NCI-H2029 treated with DMSO at 0.1 percent for 48 hours (cell line): ENCODE measurements at places on chromosomes 4 and X.

GRCh38 chr4:75172551-75172950 lies 239.6 kb downstream of the PARM1 start:
- no peak for DNase-seq

- DNase-seq = no peak
Observed at GRCh38 chr4:124997991-124998390, 285.5 kb upstream of the ANKRD50 start.

DNA sequence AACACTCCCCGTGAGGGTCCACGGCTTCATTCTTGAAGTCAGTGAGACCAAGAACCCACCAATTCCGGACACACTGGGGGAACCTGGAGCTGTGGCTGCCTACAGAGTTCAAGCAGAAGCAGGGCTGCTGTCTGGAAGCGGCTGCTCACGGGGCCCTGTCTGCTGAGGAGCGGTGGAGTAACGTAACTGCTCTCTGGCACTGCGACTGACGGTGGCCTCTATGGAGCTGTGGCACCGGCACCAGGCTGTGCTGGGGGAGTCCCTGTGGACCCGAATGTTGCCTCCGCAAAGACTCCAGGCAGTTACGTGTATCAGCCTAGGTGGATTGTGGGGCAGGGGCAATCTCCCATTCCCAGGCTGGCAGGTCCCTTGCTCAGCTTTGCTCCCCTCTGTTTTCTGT lies 703.3 kb upstream of the FRG1 start:
- DNase-seq = no peak

DNA sequence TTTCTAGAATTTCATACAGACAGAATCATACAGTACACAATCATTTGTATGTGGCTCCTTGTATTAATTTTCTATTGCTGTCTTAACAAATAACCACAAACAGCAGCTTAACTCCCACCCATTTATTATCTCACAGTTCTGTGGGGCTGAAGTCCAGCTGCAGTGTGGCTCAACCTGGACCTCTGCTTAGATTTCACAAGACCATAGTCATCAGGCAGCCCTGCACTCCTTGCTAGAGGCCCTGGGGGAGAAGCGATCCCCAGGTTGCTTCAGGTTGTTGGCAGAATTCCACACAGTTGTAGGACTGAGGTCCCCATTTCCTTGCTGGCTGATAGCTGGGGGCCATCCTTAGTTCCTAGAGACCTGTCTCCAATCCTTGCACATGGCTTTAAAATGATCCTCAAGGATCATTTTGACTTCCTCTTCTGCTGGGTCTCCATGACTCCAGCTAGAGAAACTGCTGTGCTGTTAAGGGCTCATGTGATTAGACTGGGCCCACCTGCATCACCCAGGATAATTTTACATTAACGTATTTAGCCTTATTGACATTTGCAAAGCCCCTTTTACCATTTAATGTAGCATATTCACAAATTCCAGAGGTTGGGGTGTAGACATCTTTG lies 60.9 kb upstream of the SMAD1 start:
- DNase-seq = no peak

- DNase-seq = no peak
Observed at GRCh38 chr4:152399246-152399645, 136.6 kb downstream of the FBXW7 start.

DNA sequence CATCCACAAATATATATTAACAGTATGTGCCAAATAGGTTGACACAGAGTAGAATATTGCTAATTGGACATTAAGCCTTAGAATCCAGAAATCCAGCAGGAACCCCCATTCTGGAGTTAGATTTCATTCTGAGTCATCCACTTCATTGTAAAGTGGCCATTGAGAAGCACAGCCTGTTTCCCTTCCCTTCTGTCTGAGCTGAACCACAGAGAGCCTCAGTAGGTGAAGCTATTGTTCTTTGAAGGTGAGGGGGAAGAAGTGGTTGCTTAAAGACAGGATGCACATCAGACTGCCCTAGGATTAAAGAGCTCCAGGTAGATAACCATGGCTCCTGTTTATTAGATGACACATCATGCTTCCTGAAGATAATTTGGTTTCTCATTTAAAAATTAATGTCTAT lies 30.6 kb upstream of the MCF2 start:
- peak; percentile 81 for DNase-seq

GRCh38 chr4:183360161-183360919 lies 38.1 kb upstream of the CLDN24 start:
- DNase-seq = no peak

DNA sequence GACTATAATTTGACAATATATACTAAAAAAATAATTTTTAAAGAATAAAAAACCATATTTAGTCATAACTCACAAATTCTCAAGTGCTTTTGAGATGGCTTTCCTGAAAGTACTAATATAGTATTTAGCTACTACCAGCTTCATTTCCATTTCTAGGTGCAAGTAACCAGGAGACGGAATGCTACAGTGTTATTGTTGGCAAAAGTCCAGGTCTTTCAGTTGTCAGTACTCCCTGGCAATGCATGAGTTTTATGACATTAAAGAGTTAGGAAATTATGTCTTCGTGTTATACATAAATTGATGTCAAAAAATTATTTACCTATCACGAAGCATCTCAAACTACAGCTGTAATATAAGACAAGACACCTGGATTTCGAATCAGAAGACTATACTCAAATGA lies 45.0 kb downstream of the TMEM47 start:
- DNase-seq = no peak

DNA sequence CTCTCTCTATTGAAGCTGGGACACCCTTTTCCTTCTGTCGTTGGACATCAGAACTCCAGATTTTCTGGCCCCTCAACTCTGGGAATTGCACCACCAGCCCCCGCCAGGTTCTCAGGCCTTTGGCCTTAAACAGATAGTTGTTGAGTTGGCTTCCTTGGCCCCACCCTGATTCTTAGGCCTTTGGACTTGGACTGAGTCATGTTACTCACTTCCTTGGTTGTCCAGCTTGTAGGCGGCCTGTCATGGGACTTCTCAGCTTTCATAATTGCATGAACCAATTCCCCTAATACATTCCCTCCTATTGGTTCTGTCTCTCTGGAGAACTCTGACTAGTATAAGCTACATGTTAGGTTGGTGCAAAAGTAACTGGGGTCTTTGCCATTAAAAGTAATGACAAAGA lies 195.7 kb downstream of the GPAT3 start:
- DNase-seq = no peak

GRCh38 chr4:25058796-25059195 lies 28.1 kb upstream of the LGI2 start:
- no peak for DNase-seq

- DNase-seq = no peak
Observed at GRCh38 chr4:159308566-159309340, 205.9 kb downstream of the RAPGEF2 start.

DNA sequence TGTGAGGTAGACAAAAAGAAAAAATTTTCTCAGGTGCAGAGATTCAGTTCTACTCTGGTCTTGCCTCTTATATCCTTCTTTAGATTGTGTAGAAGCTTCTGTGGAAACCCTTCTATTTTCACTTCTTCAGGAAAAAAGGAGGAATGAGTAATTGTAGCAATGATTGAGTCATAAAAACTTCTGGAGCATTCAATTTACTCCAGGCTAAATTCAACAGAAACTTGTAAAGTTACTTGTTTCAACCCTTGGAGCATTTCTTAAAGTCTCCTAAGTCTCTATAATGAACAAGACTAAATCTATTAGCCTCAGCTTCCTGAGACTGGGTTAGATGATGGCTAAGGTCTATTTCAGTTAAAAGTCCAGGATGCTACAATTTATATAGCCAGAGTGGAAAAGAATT lies 29.9 kb downstream of the BOD1L1 start:
- no peak for DNase-seq

DNA sequence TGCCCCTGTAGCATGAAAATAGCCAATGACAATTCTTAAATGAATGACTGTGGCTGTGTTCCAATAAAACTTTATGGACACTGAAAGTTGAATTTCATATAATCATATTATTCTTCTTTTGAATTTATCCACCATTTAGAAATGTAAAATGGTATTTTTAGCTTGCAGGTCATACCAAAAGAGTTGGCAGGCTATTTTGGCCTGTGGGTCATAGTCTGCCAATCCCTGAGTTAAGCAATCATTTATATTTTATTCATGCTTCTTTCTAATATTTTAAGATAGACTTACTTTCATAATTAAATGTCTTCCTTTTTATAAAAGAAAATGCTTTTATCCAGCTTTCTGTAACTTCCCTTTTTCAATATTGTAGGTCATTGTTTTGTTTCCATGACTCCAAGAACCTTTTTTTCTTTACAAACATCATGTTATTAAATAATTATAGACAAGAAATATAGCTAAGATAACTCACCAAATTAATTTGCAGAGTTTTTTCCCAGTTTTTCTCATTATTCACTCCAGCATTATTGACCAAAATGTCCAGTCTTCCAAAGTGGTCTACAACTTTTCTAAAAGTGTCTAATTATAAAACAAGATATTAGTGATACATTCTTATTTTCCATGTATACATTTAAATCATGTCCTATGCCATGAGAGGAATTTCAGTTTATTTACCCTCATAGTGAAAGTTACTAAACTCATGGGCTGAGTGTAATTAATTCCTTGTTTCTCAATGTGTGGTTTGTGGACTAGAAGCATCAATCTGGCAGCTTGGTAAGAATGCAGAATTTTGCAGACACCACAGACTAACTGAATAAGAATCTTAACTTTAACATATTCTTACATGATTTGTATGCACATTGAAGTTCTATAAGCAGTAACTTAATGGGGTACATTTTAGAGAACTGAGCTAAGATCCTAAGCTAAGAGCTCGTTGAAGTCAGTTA lies 4.5 kb downstream of the HPGD start:
- no peak for DNase-seq

GRCh38 chr4:187908079-187908561 lies 87.5 kb upstream of the ZFP42 start:
- DNase-seq = no peak

DNA sequence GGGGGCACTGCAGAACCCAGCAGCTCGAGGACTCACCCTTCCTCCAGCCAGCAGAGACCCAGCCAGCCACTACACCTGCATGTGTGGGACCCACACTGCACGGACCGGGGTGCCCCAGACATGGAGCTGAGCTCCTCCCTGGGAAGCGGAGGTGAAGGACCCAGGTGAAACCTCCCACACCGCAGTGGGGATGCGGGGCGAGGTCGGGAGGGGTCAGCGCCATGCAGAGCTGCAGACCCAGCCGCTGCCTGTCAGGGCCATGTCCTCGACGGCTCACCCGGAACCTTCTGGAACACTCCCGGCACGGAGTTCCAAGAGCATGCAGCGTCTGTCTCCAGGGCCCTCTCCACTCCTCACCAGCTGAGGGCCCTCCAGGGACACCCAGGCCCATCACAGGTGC lies 42.6 kb downstream of the GAK start:
- DNase-seq = no peak

DNA sequence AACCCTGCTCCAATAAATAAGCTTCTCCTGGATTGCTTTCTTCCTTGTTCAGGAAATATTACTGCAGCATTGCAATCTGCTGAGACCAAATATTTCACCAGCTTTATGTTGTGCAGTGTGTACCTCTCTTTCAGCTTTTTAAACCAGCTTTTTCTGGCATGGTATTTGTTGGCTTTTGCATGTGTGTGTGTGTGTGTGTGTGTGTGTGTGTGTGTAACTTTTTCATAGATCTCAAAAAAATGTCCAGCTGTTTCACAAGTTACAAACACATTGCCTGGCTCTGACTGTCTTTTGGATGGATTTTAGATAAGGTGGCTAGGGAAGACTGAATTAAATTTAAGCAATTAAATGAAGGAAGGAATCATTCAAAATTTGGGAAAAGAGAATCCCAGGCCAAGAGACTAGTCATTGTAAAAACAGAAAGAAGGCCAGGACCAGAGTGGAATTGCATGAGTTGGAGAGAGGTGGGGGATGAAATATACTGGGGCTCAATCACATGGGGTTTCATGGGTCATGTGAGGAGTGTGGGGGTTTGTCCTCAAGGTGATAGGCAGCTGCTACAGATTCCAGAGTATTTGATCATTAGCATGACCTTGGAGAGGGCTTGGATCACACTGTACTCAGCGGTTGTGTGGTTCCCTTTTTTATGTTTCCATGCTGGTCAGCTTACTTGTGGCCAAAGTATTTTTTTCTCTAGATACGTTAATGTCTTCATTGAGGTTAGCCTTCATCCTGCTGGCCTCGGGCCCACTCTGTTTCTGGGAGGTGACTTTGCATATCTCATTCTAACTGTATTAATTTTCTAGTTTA lies 357.7 kb upstream of the BOD1L1 start:
- no peak for DNase-seq

GRCh38 chrX:17104433-17104832 lies 158.0 kb downstream of the REPS2 start:
- no peak for DNase-seq

DNA sequence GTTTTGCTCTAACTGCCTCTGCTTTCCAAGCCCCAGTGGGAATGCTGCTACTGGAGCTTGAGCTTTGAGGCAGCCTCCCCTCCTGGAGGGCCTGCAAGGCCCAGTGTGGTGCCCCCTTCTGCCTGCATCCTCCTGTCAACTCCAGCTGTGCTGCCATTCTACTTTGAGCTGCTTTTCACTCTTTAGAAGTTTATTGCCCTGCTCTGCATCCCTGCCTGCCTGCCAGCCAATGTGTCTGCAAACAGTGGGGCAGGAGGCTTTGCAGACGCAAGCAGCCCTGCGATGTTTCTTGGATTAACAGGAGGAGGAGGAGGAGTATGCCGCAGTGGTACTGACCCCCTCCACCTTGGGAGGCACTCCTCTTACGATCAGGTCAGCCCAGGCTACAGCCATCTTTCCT lies 16.4 kb downstream of the TMEM31 start:
- DNase-seq = no peak

DNA sequence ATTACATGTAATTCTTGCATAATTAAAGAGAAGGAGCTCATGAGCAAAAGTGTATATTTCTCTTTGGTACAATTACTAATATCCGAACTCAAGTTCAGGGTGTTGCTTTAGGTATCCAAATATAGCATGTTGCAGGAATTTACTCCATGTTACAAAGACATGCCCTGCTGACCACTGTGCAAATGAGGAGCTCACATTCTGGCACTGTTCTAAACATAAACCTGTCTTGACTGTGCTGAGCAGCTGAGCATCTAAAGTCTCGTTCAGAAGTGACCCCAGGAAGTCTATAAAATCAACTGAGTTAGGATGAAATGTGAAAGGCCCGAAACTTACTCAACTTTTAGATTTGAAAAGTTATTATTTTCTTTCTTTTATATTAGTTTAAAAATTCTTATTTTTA lies 124.3 kb downstream of the STIM2 start:
- no peak for DNase-seq

- no peak for DNase-seq
Observed at GRCh38 chr4:1331591-1332353, 15.2 kb upstream of the UVSSA start.

DNA sequence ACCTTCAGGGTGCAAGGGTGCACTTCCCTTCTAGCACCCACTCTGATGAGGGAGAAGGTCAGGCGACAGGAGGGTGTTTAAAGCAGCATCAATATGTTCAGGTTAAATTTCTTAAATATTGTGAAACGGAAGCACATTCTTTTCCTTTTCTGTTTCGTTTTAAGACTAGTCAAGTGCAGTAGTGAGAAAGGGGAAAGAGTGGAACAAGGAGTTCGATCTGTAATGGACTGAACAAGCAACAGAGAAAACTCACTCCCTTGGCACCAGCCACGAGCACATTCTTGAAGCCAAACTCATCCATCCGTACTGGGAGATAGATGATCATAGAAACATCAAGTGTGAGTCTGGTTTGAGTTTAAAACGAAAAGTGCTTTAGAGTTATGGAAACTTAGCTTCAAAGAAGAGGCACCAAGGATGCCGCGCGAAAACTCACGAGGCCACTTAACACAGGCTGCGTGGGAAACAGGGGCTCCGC lies 815 bp downstream of the FAM53A start:
- DNase-seq = no peak
